ENCODE measurements at places on chromosomes 5 and 9. TPM values are rescaled to one million over a fixed set of nuclear protein-coding genes. Genes with fewer than 3 reads are reported as not detected.

TAS2R1 gene
- not detected for total RNA-seq

FBN2 gene
- total RNA-seq: 7.5 TPM

LTC4S gene
- 8.8 TPM for total RNA-seq

DNA sequence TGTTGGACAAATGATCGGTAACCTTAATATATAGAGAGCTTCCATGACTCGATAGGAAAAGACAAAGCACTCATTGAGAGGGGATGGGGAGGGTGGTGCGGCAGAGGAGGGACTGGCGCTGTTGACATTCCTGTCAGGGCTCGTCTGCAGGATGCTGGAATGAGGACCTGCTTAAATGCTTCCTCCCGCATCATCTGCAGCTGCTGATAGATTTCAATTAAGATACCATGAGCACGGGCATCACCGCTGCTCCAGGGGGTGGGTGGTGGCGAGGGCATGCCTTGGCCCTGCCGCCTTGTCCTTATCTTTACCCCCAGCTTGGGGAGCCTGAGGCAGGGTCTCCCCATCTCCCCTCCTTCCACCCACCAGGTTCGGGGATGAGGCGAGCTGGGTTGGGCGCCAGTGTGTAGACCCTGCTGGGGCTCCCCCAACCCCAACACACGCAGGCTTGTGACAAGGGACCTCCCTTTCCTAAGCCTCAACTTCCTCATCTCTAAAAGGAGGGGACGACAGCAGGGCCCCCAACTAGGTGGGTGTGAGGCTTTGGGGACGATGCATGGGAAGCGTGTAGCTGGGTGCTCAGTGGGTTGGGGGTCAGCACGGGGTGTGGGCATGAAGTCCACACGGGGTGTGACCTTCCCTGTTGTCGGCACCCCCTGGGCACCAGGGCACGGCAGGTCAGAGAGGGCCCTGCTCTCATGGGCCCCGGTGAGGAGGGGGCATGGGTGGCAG is 11.7 kb upstream of the QRFP start:
- DNase-seq: no peak

DNA sequence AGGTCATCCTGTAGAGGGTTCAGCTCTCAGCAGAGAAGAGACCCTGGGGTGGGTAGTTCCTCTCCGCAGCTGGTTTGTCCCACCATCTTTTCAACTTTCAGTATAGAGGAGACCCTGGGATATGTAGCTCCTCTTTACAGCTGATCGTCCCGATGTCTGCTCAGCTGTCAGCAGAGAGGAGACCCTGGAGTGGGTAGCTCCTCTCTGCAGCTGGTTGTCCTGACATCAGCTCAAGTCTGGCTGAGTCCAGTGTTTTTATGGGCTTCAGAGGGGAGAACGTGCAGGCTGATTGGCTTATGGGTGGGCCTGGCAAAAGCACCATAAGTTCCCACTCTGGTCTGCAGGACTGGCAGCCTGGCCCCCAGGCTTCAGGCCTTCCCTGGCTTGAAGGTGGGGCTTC is 80.8 kb downstream of the NLN start:
- no peak for DNase-seq

DNA sequence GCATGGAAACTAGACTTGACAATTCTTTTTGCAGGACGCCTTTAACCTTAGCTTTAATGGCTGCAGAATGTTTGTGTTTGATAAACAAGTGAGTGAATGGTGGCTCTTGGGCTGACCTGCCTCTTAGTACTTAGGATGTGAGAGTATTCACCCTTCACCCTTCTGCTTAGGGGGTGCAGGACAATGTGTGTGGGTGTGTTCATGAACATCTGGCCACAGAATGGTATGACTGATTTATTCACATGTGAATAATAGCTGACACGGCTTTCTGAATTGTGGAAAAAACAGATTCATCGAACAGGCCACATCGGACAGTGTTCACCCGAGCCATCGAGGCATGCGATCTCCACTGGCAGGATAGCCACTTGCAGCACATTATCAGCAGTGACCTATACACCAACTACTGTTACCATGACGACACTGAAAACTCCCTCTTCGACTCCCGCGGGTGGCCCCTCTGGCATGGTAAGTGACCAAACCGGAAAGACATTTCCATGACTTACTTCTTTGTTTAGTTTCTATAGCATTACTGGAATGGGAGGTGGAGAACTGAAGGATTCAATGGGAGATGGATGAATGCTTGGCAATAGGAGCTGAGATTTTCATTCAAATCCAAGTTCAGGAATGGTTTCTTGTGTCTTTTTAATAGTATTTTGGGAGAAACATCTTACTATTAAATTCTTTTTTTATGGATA is 193.6 kb downstream of the ZSWIM6 start:
- DNase-seq: peak; percentile 45

- DNase-seq: no peak
Observed at GRCh38 chr9:137029058-137029936, 1.3 kb upstream of the ABCA2 start.

DNA sequence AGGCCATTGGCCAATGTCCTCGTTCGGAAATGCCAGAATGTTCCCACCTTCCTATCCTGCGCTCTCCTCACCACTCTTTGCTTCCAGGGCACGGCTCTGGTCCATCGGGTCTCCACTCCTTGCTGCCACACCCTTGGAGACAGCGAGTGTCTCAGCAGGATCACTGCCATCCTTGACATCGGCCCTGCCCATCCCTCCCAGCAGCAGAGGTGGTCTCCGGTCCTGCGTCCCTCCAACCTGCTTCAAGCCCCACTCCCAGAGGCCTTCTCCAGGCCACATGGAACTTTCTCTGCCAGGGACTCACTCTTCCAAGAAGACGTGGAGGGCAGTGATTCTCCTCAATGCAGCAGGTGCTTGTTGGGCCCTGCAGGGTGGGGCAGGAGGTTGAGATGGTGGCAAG is 42.7 kb downstream of the IRX2 start:
- no peak for DNase-seq

- no peak for DNase-seq
Observed at GRCh38 chr9:114112325-114112724, 13.2 kb upstream of the KIF12 start.

GRCh38 chr9:111179577-111179976 is 141.3 kb upstream of the LPAR1 start:
- DNase-seq: no peak

DNA sequence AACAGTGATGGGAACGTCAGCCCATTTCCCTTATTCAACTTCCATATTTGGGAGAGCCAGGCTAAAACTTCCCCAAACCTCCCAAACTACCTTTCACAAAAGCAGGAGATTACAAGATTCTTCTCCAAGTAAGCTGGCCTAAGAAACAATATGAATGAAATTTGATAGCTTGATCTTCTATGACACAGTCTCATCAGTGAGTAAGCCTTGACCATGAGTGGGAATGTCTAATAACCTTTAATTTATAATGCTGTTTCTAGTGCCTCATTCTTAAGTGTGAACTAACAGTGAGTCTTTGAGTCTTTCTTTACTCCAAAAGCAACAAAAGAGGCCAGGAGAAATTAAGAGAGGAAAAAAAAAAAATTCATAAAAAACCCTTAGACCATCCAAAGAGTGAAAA is 1379.9 kb downstream of the EFNA5 start:
- DNase-seq: no peak

Measured in breast epithelium (tissue), 4 donors.